Esophagus squamous epithelium (tissue), 5 donors: ENCODE measurements at places on chromosomes 6 and 20.

DNA sequence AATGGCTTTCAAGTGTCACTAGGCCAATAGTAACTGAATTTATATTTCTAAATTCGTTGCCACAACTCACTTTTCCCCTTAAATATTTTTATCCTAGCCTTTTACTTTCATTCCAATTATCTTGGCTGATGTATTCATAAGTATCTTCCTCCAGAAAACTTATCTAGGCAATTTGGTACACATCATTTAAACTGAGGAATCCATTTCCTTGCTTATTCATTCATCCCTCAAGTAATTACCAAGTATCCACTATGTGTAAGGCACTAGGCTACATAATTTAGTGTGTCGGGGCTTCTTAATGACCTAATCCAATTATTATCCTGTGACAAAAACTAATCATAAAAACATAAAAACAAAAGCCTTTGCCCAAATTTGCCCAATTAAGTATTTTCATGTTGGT, 258.3 kb upstream of the TCF21 start:
- no peak for DNase-seq

DNA sequence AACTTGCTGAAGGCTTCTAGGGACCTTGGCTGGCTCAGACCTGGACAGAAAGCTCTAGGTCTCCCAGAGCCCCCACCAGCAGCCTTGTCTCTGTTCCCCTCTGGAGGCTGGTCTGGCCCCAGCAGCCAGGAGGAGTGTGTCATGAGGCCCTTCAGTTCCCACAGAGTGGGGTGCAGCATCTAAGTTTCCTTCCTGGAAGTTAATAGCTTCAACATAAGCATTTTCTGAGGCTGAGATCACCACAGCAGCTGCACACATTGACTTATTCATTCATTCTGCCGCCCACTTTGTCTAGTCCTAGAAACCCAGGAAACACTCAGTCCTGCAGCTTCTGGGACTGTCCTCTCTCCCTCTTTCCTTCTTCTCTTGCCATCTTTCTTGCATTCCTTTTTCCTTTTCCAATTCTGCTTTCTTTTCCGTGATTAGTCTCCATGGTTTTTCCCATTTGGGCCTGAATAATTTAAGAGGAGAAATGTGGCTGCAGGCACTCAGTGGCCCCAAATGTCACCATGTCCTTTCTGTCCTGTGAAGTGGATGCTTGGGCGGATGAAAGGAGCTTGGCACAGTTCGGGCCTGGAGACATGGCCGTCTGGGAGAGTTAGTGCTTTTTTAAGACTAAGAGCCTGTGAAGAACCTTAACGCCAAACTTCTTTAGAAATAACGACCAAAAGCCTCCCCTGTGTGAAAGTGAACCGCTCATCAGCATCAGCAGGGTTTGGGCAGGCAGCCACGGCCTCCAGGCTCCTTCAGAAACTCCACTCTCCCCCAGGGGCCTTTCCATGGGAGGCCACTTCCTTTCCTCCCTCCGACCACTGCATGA, 31.0 kb upstream of the PCMTD2 start:
- DNase-seq, result no peak

GRCh38 chr6:139852488-139853140, 478.2 kb upstream of the CITED2 start:
- DNase-seq, result no peak

DNA sequence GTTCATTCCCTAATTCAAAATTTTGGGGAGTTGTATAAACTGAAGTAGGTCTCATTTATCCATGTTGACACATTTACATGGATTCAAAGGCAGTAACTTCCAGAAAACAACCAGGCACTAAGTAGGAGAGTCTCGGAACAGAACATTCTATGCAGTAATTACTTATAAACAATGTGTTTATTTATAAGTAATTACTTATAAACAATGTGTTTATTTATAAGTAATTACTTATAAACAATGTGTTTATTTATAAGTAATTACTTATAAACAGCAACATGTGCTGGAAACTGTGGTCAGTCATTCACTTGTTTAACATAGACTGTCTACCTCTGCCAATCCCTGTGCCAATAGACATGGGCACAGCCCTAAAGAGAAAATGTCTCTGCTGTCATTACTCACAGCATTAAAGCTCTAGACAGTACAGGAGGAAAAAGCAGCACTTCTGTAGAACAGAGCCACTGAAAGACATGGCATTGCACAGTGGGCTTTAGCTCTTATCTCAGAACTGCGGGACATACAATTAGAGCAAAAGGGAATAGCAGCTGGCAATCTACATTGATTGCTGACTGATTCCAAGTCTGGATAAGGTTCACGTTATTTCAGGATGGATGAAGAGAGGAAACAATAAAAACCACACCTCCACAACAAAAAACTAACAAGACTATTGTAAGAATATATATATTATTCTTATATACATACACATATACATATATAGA, 188.2 kb downstream of the WDR27 start:
- no peak for DNase-seq

- no peak for DNase-seq
These were observed 69.1 kb downstream of the SLC35F1 start for GRCh38 chr6:117976030-117976651.

DNA sequence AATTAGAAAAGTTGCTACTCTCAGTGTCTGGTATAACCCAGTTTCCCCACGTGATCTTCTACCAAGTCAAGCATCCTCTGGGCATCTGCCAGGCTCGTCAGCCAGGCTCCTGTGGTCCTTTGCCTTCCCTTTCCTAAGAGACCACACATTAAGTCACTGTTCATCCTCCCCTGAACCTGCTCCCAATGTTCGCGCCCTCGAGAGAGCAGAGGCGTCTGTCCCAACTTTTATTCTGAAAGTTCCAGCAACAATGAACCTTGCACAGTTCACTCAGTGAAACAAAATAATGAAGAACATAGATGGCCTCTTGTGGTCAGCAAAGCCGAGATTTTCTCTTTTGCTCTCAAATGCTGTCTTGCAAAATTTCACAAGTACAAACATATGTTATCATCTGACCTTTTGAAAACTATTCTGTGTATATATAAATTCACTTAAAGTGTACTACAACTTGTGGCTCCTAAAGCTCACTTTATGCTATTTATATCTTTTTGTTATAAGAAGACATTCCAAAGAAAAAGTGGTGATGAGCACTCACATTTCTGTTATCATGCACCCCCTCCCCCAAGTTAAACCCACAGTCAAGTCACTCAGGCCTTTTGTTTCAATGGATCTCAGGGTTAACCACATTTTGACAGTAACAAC, 39.2 kb upstream of the NHSL1 start:
- no peak for DNase-seq

- DNase-seq, result no peak
These were observed 246.1 kb downstream of the BMP7 start for GRCh38 chr20:57020364-57020763.

GRCh38 chr6:39370390-39370789, 47.9 kb upstream of the KCNK16 start:
- no peak for DNase-seq

- DNase-seq, result no peak
These were observed 260.0 kb upstream of the MAP3K7 start for GRCh38 chr6:90846824-90847223.

DNA sequence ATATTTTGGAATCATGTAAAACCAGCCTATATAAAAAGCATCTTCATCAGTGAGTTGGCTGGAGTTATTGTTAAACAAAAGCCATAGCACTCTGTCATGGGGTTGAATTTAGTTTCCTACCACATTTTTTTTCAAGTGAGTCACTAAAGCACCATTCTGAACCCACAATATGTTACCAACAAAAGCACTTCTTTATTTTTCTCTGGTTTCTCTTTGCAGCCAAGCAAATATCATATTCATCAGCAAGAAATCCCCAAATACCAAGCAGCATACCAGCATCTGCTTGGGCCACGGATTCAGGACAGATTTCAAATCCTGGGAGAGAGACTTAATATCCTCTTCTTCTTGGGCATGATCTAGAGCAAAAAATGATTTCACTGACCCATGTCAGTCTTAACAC, 441.4 kb downstream of the BCKDHB start:
- DNase-seq, result no peak

- DNase-seq, result no peak
These were observed 36.8 kb downstream of the SASH1 start for GRCh38 chr6:148379481-148379880.

DNA sequence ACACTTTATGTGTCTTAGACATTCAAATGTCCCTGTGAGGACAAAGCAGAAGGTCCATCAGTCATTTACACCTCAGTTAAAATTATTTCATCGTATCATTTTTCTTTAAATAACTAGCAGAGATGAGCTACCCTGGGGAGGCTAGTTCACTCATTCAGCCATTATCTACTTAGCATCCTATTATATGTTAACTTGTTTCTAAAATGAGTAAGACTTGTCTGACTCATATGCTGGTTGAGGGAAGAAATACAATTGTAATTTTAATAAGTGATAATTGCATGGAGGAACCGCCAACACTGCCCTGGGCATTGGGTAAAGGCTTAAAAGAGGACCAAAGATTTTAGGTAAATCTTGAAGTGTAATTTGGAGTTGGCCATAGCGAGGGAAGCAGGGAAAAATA, 12.4 kb upstream of the PTPRK start:
- DNase-seq, result no peak

- no peak for DNase-seq
These were observed 155.6 kb downstream of the TFAP2B start for GRCh38 chr6:50974319-50974718.

DNA sequence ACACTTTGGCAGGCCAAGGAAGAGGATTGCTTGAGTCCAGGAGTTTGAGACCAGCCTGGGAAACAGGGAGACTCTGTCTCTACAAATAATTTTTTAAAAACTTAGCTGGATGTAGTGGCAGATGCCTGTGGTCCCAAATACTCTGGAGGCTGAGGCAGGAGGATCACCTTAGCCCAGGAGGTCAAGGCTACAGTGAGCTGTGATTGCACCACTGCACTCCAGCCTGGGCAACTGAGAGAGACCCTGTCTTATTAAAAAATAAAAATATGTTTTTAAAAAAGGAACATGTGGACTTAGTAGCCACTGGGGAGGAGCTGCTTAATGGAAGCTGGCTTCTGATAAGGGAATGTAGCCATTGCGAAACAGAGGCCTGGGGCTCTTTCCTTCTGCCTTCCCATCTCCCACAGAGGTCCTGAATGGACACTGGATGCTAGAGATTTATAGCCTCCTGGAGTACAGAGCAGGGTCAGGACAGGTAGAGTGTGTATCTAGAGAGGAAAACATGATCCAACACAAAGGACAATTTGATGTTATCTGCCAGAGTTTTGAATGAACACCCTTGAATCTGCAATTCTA, 21.7 kb upstream of the GMNN start:
- no peak for DNase-seq

GRCh38 chr6:160667639-160668481, 3.8 kb upstream of the LPA start:
- no peak for DNase-seq

DNA sequence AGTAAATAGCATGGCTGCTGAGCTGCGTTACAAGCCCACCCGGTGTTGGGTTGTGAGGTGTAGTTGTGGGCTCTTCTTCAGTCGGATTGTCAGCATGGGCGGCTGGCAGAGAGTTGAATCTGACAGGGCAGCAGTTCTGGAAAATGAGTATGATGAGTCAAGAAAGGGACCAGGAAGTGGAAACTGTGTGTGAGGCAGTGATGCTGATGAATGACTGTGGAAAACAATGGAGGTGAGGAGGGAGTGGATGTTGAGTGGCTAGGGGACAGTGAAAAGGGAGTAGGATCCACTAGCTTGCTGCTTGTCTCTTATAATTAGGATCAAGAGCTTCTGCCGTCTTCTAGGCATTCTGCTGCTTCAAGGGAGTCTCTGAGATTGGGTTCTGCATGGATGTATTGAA, 154.3 kb downstream of the ESR1 start:
- no peak for DNase-seq

DNA sequence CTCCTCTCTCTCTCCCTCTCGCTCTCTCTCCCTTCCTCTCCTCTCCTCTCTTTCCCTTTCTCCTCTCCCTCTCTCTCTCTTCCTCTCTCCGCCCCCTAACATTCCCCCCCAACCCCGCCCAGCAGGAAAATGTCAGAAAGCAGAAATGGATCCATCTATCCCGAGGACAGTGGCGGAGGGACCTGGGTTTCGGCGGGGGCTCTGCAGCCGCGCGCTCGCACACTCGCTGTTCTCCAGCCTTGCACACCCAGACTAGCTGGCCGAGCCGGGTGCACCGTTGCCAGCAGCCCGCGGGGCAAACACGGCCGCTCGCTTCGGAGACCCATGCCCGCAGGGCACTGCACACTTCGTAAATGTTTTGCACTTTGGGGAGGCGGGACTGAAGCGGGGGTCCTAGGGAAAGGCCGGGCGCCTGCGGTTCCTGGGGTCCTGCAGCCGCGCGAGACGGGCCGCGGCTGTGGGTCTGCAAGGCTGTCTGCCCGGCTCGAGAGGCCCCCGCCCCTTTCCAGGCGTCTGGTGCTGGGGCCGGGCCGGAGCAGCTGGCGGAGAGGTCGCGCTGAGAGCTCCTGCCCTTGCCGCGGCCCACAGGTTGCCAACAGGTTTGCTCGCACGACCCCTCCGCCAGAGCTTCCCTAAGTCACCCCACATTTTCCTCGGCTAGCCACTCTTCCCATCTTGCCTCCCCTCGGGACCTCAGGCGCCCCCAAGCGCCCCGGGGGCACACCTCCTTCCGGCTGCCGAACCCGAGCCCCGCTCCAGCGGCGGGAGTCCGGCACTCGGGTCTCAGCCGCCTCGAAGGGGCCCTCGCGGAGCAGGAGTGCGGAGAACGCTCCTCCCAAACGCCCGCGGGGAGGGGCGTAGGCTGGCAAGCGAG, 818 bp upstream of the MDGA1 start:
- no peak for DNase-seq

DNA sequence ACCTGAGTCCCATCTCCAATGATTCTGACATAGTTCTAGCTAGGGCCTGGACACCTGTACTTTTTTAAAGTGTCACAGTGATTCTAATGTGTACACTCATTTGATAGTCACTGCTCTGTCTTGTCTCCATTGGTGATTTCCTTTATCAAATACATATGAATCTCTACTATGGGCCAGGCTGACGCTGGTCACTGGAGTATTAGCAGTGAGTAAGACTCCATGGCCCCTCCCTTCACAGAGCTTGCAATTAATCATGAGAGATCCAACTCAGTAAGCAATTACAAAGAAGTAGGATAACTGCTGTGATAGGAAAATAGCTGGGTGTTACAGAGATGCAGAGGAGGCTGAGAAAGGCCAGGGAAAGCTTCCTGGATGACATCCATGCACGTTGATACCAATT, 19.3 kb upstream of the SASH1 start:
- no peak for DNase-seq

- no peak for DNase-seq
These were observed 77.5 kb downstream of the PSMG4 start for GRCh38 chr6:3336066-3336786.

GRCh38 chr6:108766886-108767285, 81.3 kb upstream of the ARMC2 start:
- DNase-seq, result no peak
